Fibroblast of mammary gland (primary cell): ENCODE measurements at places on chromosomes 3 and 15.

GRCh38 chr3:69433121-69433968 lies 47.5 kb upstream of the FRMD4B start:
- no peak for DNase-seq

DNA sequence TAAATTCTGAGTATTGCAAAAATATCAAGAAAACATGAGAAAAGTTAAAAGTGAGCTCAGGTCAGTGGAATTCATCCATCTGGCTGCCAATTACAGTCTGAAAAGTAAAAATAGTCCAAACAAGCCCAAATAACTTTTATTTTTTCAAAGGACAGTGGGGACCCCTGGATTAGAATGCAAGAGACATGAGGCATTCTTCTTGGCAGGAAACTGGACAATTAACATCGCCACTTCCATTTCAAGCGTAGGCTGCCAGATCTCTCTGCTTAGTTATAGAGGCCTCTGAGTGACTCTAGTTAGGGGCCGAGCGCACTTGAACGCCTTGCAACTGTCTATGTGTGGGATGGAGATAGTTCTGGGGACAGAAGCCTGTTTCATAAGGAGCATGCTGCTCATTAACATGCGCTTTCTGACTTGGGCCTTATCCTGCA lies 189.1 kb downstream of the GHSR start:
- DNase-seq = peak; percentile 72

DNA sequence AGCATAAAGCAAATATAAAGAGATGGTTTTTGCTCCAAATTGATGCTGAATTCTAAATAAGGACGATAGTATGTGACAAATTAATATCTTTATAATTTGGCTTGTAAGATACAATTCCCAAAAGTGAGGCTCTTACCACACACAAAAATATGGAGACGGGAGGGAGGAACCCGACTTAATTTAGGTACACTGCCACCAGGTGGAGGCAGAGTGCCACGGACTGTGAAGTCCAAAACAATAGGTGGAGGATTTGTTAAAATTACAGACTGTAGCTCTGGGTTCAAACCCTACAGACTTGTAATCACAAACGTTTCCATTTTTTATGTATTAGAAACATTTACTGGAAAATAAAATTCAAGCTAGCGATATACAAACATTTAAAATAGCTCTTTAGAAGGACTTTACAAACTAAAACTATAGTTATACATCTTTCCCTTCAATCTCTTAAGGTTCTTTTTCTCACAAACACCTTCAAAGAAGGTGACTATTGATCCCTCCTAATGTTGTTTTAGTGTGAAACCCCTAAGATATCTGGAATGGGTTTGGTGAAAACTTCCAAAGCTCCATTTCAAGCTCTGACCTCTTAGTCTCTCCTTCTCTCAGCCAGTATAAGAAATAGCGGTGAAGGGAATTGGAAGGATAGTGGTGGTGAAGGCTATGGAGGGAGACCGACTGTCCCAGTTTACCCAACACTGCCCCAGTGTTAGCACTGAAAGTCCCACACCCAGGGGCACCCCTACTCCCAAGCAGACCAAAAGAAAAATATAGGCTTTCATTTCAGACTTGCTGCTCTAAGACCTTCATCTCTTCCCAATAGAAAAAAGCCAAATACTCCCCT lies 89.7 kb downstream of the AQP9 start:
- DNase-seq = peak; percentile 86

- DNase-seq = no peak
Observed at GRCh38 chr3:28294667-28295413, 53.4 kb downstream of the CMC1 start.

- DNase-seq = peak; percentile 31
Observed at GRCh38 chr3:17157713-17158112, 273.0 kb downstream of the PLCL2 start.

- DNase-seq = peak; percentile 98
Observed at GRCh38 chr3:168024537-168024941, 71.2 kb downstream of the GOLIM4 start.

- DNase-seq = no peak
Observed at GRCh38 chr3:2517500-2518172, 419.0 kb downstream of the CNTN4 start.

GRCh38 chr15:36275656-36276055 lies 303.8 kb upstream of the CDIN1 start:
- DNase-seq = no peak

DNA sequence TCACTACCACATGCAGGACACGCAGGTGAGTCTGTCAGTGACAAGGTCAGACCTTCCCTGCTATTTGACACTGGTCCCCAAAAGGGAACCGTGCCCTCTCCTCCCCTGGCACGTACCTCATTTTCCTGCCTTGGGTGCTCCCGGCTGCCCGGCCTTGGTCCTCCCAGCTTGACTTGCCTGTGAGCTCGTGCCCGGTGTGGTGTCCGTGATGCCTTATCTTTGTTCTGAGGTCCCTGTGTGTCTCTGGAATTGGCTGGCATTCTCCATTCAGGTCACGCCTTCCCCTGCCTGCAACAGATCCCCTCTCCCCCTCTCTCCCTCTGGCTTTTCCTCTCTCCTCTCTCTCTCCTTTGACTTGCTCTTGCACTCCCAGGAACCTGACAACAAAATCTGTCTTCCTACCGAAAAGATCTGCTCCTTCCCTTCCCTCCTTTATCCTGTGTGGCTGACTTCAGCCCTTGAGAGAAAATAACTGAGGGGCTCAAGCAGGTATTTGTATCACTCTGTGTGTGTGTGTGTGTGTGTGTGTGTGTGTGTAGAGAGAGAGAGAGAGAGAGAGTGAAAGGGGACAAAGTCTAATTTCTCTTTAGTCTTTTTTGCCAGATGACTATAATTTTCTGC lies at the start of gene MASP1:
TSS of gene MASP1 (minus strand) at position 226 of the 621 bp plus-strand sequence. CDS start at position 121, 105 bp downstream.
- DNase-seq = no peak

GRCh38 chr3:63323766-63324165 lies 45.7 kb downstream of the SYNPR start:
- no peak for DNase-seq
